Endodermal cell (in vitro differentiated cells): ENCODE measurements at places on chromosomes 12 and 14. TPM values are rescaled to one million over a fixed set of nuclear protein-coding genes. Genes with fewer than 3 reads are reported as not detected.

GRCh38 chr14:99260587-99261551 is 11.1 kb downstream of the BCL11B start:
- DNase-seq: no peak

DNA sequence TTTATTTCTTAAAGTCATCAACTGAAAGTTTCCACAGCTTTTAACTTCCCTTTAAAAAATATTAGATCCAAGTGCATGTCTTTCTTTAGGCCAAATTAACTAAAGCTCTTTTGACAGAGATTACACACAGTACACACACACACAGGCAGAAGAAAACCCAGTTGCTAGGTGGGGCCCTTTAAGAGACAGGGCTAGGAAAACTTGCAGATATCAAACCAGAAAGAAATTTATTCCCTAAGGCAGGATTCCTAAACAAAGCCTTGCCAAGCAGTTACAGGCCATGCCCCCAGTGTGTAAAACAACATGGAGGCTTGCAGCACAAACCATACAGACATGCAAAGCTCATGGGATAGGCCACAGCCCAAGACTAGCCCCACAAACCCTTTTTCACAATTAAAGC is 123.4 kb downstream of the FSCB start:
- DNase-seq: no peak

DNA sequence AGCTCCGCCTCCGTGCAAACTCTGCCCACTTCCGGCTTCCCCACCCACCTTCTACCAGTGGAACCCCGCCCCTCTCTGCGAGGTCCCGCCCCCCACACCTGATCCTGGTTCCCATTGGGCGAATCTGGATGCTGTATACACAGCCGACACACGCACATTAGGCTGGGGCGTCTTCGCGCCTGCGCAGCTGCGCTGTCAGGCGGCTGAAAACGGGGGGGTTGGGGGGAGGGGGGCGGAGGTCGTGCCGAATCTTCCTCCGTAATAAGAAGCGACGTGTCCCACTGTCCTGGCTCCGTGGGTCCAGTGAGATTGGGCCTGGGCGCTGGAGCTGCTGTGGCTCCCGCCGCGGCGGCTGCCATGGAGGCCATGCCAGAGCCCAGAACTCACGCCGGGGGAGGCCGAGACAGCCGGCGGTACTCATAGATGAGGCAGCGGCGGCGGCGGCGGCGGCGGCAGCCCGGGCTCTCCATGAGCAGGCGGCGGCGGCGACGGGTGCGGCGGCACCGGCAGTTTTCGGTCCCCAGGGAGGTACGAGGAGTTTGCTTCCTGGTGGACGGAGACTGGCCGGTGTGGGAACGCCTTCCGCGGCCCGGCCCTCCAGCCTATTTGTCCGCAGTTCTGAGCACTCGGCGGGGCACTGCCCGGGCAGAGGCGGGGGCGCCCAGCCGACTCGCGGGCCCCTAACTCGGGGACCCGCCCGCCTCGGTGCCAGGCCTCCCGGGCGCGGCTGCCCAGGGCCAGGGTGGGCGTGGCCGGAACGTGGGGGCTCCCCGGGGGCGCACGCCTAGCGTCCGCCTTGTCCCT is 64.5 kb downstream of the KLHL28 start:
- DNase-seq: peak; percentile 99

GRCh38 chr14:54169254-54169924 is 212.8 kb upstream of the BMP4 start:
- DNase-seq: no peak

DNA sequence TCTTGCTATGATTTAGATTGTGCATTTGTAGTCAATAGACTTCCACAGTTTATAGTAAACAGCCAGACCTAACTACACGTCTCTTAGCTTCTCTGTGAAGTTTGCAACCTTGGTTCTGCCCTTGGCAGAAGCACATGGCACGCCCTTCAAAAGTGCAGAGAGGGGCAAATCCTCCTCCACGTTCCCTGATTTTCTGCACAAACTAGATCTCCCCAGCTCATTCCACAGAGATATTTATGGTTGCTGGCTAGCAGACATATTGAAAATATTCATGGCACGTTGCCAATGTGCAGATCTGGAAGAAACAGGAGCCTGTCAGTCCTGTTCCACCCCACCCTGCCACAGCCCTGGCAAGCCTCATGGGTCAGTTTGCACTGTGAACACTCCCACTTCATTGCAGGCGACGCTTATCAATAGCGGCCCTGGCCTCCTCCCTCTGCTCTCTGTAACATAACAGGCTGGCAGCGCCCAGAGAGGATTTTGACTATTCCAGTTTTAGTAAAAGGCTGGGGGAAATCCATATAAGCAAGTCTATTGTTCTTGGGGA is 6.5 kb upstream of the LGALS3 start:
- DNase-seq: no peak

Gene TMEM233
- not detected in 2 replicates for total RNA-seq

GRCh38 chr12:116027551-116027821 is 250.0 kb downstream of the MED13L start:
- no peak for DNase-seq

DNA sequence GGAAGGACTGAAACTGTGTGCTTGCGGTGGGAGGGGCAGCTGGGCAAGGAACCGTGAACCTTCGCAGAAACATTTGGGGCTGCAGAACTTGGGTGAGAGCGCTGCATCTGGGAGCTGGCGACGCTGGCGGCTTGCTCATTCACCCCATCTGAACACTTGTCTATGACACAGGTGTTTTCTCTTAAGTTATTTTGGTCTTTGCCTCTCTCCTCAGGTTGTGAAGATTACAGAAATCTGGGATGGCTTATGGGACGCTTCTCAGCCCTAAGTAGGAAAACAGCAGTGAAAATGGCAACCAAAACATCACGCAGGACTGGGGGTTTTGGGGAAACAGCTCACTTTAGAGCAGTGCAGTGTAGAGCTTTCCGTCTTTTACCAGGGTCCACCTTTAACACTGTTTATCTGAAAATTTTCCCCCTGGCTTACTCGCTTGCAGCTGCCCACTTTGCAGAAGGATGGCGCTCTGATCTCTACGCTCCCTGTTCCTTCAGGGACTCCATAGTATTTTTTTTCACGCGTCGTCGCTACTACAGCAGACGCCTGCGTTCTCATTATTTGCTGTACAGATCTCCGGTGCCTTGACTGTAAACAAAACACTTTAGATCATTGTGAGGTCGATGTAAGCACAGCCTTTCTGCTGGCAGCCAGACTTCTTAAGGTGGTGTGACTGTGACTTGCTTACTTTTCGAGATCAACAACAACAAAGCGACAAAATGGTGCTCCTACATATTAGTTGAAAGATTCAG is 2.7 kb upstream of the CDKN1B start:
- DNase-seq: peak; percentile 75

Gene ETFBKMT
- total RNA-seq: 1.9 and 2.4 TPM in 2 replicates

DNA sequence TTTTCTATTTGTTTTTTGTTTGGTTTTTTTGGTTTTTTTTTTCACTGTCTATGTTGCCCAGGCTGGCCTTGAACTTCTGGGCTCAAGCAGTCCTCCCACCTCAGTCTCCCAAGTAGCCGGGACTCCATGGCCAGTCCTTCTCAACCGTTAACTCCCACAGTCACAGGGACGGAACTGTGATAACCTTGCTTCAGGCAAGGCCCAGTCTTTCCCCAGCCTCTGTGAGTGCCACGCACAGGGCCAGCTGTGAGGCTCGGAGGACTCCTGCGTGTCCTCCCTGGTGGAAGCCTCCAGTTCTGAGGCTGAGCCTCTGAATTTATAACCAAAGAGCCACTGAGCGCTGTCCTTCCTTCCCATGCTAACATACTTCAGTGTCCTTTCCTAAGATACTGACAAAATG is 23.7 kb downstream of the PSMC1 start:
- DNase-seq: no peak

Gene LRTM2
- 0.21 to 0.40 TPM (median 0.29 TPM) in 3 replicates for total RNA-seq

- DNase-seq: no peak
These were observed 45.7 kb upstream of the MEG3 start for GRCh38 chr14:100780246-100780645.

- DNase-seq: no peak
These were observed 112.3 kb upstream of the EEA1 start for GRCh38 chr12:93041416-93041815.

Gene KERA
- not detected in 2 replicates for total RNA-seq

DNA sequence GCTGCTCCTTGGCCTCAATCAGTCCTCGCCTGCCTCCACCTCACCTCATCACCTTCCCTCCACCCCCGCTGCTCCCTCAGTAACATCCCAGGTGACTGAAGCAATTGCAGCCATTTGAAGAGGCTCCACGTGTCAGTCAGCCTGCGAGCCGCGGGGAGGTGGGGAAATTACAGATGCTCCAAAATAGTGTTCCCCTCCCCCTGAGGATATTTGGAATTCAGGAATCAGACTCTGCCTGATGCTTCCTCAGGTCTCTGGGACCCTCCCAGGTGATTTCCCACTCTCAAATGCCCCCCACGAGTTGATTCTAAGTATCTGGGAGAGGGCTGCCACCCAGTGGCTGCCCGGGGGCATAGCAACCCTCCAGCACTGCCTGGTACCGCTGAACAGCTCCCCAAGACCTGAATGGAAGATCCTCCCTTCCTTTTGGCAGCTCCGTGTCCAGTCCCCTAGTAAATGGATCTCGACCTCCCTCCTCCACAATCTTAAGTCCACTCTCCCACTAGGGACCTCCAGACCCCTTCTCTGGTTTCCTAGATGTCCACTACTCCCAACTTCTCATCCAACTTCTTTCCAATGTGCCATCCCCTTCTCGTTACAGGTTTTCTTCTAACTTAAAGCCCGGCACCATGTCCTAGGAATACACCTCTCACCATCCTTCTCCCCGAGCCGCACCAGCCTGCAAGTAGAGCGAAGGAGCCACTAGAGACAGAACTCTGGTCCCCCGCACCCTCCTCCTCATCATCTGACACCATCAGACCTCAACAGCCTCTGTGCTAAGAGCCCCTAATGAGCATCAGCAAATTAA is 1.4 kb upstream of the ASIC1 start:
- peak; percentile 92 for DNase-seq

GRCh38 chr12:116150001-116150400 is 127.5 kb downstream of the MED13L start:
- no peak for DNase-seq

GRCh38 chr14:73234029-73234428 is 3.3 kb upstream of the PAPLN start:
- DNase-seq: no peak

GRCh38 chr12:71335151-71335962 is 104.2 kb upstream of the LGR5 start:
- DNase-seq: no peak

GRCh38 chr14:70789961-70790360 is 19.4 kb downstream of the MAP3K9 start:
- DNase-seq: no peak

GRCh38 chr14:92500491-92500941 is 13.1 kb upstream of the RIN3 start:
- DNase-seq: peak; percentile 58

DNA sequence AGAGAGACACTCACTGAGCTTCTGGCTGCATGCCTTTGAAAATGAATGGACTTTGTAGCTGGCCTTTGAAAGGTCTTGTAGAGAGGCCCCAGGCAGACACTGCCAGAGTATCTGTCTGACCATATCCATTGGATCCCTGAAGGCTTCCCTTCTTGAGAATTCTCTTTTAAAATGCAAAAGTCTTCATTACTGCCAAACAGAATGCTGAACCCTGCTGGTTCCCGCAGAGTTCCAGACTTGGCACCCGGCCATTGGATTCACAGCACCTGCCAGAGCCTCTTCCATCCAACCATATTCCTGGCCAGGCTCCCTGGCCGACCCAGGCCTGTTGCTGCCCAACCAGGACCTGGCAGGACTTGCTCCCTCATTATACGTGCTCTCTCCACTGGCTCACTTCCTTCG is 182.5 kb downstream of the GXYLT1 start:
- no peak for DNase-seq

Gene OVCH1
- 0.13 TPM in 1 of 3 replicates, not detected in the others for total RNA-seq

GRCh38 chr12:108594-108993 is 42.0 kb downstream of the IQSEC3 start:
- DNase-seq: no peak

GRCh38 chr14:102947321-102948103 is 25.0 kb downstream of the AMN start:
- no peak for DNase-seq

Gene PACS2
- total RNA-seq: 71.5 to 126 TPM (median 117 TPM) in 3 replicates

GRCh38 chr12:130948136-130948535 is 5.6 kb upstream of the ADGRD1 start:
- DNase-seq: peak; percentile 72

Gene CCDC60
- total RNA-seq: 1.1 to 1.8 TPM (median 1.2 TPM) in 3 replicates

Gene AQP2
- total RNA-seq: not detected in 2 replicates

DNA sequence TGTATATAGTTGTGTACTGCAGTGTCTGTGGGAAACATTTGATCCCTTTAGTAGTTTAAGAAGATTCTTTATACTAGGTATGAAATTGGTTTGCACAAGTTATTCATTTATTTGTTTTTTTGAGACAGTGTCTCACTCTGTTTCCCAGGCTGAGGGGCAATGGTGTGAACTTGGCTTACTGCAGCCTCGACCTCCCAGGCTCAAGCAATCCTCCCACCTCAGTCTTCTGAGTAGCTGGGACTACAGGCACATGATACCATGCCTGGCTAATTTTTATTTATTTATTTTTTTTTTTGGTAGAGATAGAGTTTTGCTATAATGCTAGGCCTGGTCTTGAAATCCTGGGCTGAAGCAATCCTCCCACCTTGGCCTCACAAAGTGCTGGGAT is 209.4 kb downstream of the RASSF9 start:
- DNase-seq: no peak

Gene SSPN
- 3.7 and 4.0 TPM in 2 replicates for total RNA-seq

Gene MYL2
- total RNA-seq: not detected in 2 replicates

GRCh38 chr12:18797604-18798003 is 59.7 kb downstream of the CAPZA3 start:
- no peak for DNase-seq

Gene GLT8D2
- total RNA-seq: 0.90 and 1.3 TPM in 2 replicates

DNA sequence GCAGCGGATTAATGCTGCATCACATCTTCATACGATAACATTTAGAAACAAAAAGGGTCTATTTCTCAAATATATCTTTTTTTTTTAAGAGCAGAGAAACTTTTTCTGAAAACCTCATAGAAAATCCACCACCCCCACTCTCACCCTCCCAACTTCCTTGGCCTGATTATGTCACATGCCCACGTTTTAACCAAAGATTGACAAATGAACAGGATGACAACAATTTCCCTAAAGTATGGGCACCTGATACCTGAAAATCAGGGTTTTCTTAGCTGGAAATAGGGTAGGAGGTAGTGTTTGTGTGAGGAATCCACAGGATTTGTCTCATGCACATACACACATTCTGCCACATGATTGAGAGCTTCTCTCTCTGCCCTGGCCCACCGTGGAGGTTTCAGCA is 74.7 kb upstream of the MDM1 start:
- no peak for DNase-seq

GRCh38 chr12:24788886-24789285 is 160.0 kb downstream of the BCAT1 start:
- DNase-seq: no peak

GRCh38 chr14:90903101-90903500 is 86.9 kb upstream of the TTC7B start:
- DNase-seq: peak; percentile 76

Gene BICDL1
- total RNA-seq: 4.2 to 18.6 TPM (median 14.5 TPM) in 3 replicates

- DNase-seq: peak; percentile 97
These were observed at the start of gene PAWR for GRCh38 chr12:79690638-79691510. Gene PAWR, minus strand, starts transcription at chr12:79690964. Its CDS starts 720 bp downstream, at chr12:79690244.

- DNase-seq: peak; percentile 85
These were observed 221.9 kb downstream of the PELI2 start for GRCh38 chr14:56339855-56340701.

Gene C12orf50
- total RNA-seq: 0.07 and 0.09 TPM in 2 replicates

GRCh38 chr14:36870776-36871175 is 209.1 kb downstream of the PAX9 start:
- no peak for DNase-seq

Gene RIPK3
- not detected in 2 replicates for total RNA-seq

- DNase-seq: no peak
These were observed 136.8 kb downstream of the SYT1 start for GRCh38 chr12:79001404-79001803.
